Astrocyte (in vitro differentiated cells and primary cell): ENCODE measurements at places on chromosomes 4 and X. TPM values are rescaled to one million over a fixed set of nuclear protein-coding genes. Genes with fewer than 3 reads are reported as not detected.

GRCh38 chr4:168805341-168805740 lies 204.7 kb downstream of the CBR4 start:
- no peaks in the 10 kb centered on the region for H3K27me3 ChIP-seq
- DNase-seq: no peak
- peaks cover 16% of the 10 kb centered on the region for H3K4me1 ChIP-seq
- H3K27ac ChIP-seq: no peak overlapping the region
- H3K36me3 ChIP-seq: no peaks in the 10 kb centered on the region

- no peaks in the 10 kb centered on the region for H3K36me3 ChIP-seq
- H3K27ac ChIP-seq: no peak overlapping the region
- no peaks in the 10 kb centered on the region for H3K27me3 ChIP-seq
- no peak overlapping the region for H3K4me3 ChIP-seq
Observed at GRCh38 chr4:56874166-56874565, 33.5 kb upstream of the REST start.

- no peak for DNase-seq
- H3K4me3 ChIP-seq: no peak overlapping the region
- H3K27me3 ChIP-seq: no peaks in the 10 kb centered on the region
Observed at GRCh38 chrX:10514891-10515290, 105.5 kb downstream of the MID1 start.

DNA sequence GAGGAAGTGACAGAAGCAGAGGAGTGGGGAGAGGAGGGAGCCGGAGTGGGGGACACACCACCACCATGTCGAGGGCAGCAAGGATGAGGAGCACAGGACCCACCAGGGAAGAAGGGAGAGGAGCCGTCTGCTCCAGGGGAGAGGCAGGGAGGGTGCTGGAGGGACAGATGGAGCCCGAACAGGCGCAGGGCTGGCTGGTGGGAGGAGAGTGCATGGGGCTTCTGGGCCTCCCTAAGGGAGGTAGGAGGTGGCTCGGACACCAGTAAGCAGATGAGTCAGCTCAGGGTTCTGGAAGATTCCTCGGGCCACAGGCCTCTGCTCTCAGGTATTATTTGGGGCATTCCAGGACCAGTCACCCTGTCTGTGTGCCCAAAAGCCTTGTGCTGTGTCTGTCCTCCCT lies 29.8 kb downstream of the ATP2B3 start:
- H3K4me3 ChIP-seq: no peak overlapping the region
- H3K27ac ChIP-seq: no peak overlapping the region
- no peaks in the 10 kb centered on the region for H3K36me3 ChIP-seq
- H3K4me1 ChIP-seq: no peaks in the 10 kb centered on the region
- DNase-seq: no peak

DNA sequence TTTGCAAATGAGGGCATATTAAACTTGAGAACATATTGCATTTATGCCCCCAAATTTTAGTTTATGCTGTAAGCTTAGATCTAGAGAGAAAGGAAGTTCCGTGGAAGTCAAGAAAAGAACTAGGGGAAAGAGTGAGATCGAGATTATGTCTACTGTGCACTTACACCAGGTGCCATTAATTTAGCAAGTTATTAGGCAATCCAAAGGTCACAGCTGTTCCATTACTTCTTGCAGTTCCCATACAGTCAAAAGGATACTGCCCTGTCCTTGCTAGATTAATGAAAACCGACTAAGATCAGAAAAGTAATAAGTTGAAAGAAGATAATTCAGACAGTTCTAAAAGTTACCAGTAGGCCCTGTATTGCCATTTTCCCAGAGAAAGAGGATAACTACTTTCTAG lies 49.3 kb upstream of the SLC7A11 start:
- H3K27ac ChIP-seq: no peak overlapping the region
- no peaks in the 10 kb centered on the region for H3K27me3 ChIP-seq
- no peak for DNase-seq
- H3K4me3 ChIP-seq: no peak overlapping the region
- no peaks in the 10 kb centered on the region for H3K4me1 ChIP-seq

GRCh38 chrX:150536455-150537116 lies 31.8 kb upstream of the MTM1 start:
- no peak overlapping the region for H3K4me3 ChIP-seq
- H3K27me3 ChIP-seq: no peaks in the 10 kb centered on the region
- DNase-seq: no peak
- H3K36me3 ChIP-seq: no peaks in the 10 kb centered on the region
- no peak overlapping the region for H3K27ac ChIP-seq

- H3K4me3 ChIP-seq: no peak overlapping the region
- DNase-seq: no peak
- H3K36me3 ChIP-seq: no peaks in the 10 kb centered on the region
- no peaks in the 10 kb centered on the region for H3K4me1 ChIP-seq
- no peaks in the 10 kb centered on the region for H3K27me3 ChIP-seq
Observed at GRCh38 chr4:175234162-175234561, 316.0 kb downstream of the ADAM29 start.

DNA sequence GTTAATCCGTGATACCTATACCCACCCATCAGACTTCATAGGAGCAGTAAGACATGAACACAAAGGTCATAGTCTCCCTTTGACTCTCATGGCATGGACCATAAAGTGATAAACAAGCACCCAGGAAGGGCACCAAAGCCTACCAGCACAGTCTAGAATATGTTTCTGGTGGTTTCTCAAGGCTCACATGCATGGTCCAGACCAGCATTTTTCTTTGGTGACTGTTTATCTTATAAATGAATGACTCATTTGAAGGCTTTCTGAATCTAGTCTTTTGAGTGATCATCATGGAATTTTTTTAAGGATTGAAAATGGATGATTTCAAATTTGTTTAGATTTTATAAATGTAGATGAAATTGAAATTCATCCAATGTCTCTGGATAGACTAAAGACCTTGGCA lies 32.0 kb upstream of the AMELX start:
- H3K36me3 ChIP-seq: no peaks in the 10 kb centered on the region
- H3K4me1 ChIP-seq: peaks cover 6% of the 10 kb centered on the region
- H3K4me3 ChIP-seq: no peak overlapping the region
- no peak overlapping the region for H3K27ac ChIP-seq
- H3K27me3 ChIP-seq: no peaks in the 10 kb centered on the region
- DNase-seq: peak; percentile 64

DNA sequence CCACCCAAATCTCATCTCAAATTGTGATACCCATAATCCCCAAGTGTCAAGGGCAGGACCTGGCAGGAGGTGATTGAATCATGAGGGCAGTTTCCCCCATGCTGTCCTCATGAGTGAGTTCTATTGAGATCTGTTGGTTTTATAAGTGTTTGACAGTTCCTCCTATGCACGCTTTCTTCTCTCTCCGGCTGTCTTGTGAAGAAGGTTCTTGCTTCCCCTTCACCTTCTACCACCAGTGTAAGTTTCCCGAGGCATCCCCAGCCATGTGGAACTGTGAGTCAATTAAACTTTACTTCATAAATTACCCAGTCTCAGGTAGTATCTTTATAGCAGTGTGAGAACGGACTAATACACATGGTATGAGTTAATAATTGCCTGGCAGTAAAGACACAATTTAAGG lies 581.7 kb upstream of the AMOT start:
- H3K4me3 ChIP-seq: no peak overlapping the region
- H3K4me1 ChIP-seq: no peaks in the 10 kb centered on the region
- H3K27ac ChIP-seq: no peak overlapping the region

GRCh38 chr4:94507708-94508107 lies 56.0 kb downstream of the PDLIM5 start:
- no peaks in the 10 kb centered on the region for H3K36me3 ChIP-seq
- H3K27ac ChIP-seq: peak overlapping the region; percentile 73
- no peaks in the 10 kb centered on the region for H3K27me3 ChIP-seq

DNA sequence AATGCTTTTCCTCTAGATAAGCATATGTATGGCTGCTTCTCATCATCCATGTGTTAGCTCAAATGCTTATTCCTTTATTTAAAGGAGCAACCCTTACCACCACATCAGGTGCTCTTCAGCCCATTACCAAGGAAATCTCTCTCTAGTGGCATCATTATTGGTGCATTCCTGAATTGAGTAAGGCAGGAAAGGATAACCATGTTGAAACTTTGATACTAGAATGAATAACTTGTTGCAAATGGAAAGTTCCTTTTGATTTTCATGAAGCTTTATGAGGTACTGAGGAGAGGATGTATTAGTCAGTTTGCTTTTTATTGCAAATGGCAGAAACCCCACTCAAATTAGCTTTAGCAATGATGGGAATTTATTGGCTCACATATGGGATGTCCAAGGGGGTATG lies 212.3 kb upstream of the FGF13 start:
- no peak overlapping the region for H3K4me3 ChIP-seq
- no peaks in the 10 kb centered on the region for H3K36me3 ChIP-seq
- DNase-seq: no peak
- H3K27ac ChIP-seq: no peak overlapping the region
- H3K27me3 ChIP-seq: no peaks in the 10 kb centered on the region

DNA sequence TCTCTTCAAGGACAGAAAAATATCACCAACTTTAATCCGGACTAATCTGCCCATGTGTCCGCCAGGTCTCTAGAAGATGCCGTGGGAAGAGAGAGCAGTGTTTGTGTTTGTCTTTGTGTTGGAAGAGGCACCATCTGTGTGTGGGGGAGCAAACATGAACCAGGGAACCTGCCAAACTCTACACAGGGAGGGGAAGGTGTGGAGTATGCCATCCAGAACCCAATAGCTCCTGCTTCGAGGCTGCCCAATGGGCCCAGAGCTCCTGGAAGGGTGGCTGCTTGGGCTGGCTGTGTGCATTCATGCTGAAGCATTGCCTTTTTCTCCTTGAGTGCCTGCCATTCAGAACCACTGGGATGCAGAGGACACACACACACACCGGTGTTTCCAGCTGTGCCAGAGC lies 536.2 kb downstream of the MID1IP1 start:
- H3K36me3 ChIP-seq: no peaks in the 10 kb centered on the region
- no peaks in the 10 kb centered on the region for H3K4me1 ChIP-seq
- no peak for DNase-seq

DNA sequence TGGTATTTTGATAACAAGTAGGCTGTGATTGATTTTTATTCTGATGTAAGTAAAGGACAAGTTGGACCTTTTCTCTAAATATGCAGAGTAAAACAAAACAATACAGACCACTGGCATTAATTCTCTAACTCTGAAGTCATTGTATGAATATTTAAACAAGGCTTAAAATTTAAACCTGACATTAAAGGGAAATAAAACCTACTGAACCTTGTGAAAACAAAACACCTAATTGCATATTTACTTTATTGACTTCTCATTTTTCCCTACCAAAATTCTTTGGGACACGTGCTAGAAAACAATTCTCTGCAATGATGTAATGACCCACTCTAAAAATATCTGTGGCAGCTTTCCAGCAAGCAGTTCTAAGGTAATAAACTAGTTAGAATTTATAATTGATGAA lies 369.7 kb upstream of the TRAM1L1 start:
- no peaks in the 10 kb centered on the region for H3K36me3 ChIP-seq
- no peak overlapping the region for H3K27ac ChIP-seq
- no peak for DNase-seq

DNA sequence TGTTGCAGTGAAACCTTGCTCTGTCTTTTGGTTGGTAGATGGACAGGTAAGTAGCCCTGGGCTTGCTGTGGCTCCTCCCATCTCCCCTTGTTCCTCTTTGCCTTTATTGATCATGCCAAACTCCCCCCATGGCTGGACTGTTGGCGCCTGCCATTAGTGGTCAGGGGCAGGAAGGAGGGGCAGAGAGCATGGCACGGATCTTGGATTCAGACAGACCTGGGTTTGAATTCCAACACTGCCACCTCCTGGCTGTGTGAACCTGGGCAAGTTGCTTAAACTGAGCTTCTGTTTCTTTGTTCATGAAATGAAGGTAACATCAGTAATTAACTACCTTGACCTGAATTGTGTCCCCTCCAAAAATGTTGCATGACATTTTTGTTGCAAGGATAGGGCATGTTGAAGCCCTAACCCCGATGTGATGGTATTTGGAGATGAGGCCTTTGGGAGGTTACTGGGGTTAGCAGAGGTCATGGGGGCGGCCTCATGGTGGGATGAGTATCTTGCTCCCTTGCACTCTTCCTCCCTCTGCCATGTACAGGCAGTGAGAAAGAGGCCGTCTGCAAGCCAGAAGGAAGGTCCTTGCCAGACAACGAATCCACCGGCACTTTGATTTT lies 6.0 kb downstream of the SLC2A9 start:
- no peak for DNase-seq
- H3K27me3 ChIP-seq: peaks cover 3% of the 10 kb centered on the region
- H3K36me3 ChIP-seq: no peaks in the 10 kb centered on the region
- H3K27ac ChIP-seq: no peak overlapping the region
- no peak overlapping the region for H3K4me3 ChIP-seq
- H3K4me1 ChIP-seq: peaks cover 5% of the 10 kb centered on the region

DNA sequence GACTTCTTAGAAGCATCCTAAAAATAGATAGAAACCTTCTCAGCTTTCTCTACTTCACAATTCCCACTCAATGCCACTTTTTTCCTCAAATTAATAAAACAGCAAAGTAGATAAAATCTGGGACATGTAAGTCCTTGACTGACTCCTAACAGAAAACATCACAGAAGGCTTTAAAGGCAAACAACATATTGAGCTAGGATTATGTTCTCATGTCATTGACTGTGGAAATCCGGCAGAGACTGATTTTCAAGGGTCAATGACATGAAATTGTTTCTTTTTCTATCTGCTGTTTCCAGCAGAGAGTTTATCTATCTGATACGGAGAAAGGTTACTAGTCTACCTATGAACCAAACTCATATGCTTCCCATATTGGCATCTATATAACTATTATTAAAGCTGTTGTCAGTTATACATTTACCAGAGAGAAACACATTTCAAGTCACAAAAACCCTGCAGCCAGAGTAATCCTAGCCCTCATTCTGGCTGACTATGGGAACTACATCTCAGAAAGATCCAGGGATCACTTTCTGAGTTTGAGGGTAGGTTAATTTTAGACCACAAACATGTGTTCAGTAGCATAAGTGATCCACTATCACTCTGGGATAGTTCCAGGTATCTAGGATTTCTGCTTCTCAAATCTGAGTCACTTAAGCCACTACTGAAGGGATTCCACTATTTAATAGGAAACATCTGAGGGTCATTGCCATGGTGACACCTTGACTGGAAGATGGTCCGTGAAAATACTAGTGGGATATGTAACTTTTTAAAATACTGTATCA lies 147.6 kb downstream of the PPP3CA start:
- H3K27me3 ChIP-seq: no peaks in the 10 kb centered on the region
- peaks cover 13% of the 10 kb centered on the region for H3K4me1 ChIP-seq
- H3K36me3 ChIP-seq: no peaks in the 10 kb centered on the region
- DNase-seq: peak; percentile 84

FAM241A gene
- total RNA-seq: 1.5 and 1.7 TPM in 2 replicates

STK32B gene
- total RNA-seq: 2.1 and 2.9 TPM in 2 replicates

ASB12 gene
- 0.16 TPM in 1 of 2 replicates, not detected in the other for total RNA-seq

MAGED4B gene
- total RNA-seq: 144 and 150 TPM in 2 replicates

PLA2G12A gene
- 17.8 and 22.5 TPM in 2 replicates for total RNA-seq

CDS1 gene
- total RNA-seq: 3.8 and 5.7 TPM in 2 replicates
